ENCODE measurements at places on chromosomes 7 and 10. TPM values are rescaled to one million over a fixed set of nuclear protein-coding genes. Genes with fewer than 3 reads are reported as not detected.

DNA sequence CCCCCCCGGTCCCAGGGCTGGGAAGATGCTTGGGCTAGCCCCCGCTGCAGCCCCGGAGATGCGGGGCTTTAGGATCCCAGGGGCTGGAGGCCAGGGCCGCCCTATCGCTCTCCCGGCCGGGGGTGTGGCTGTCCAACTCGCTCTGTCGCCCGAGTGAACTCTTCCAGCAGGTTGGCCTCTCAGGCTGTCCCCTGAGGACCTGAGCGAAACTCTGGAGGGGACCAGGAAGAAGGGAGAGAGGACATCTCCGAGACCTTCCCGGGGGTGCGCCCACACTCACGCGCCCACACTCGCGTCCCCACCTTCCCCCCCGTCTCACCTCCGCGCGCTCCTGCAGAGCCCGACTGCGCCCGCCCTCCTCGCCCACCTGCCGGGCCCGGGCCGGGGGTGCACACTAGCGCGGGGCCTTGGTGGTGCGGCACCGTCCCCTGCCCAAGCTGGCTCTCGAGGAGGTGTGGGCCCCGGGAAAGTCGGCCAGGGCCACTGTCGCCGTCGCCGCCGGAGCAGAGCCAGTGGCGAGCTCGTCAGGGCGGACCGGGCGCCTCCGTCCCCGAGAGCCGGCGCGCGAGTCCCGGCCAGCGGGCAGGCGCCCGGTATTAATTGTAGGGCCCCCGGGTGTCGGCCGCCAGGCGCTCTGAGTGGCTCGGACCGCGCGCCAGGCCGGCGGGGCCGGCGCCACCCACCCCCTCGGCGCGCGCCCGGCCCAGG lies 101.7 kb upstream of the SVIL start:
- H3K27ac ChIP-seq = no peak overlapping the region
- no peak overlapping the region for H3K4me3 ChIP-seq
- DNase-seq = no peak

GRCh38 chr7:24152356-24152755 lies 131.6 kb upstream of the NPY start:
- H3K4me1 ChIP-seq = no peaks in the 10 kb centered on the region
- no peak overlapping the region for H3K27ac ChIP-seq
- 0 out of 2 replicates have a peak, but pooled peaks cover 2% of the 10 kb centered on the region for H3K27me3 ChIP-seq
- no peaks in the 10 kb centered on the region for H3K36me3 ChIP-seq

GRCh38 chr10:117938104-117938503 lies 108.6 kb downstream of the RAB11FIP2 start:
- DNase-seq = no peak
- no peaks in the 10 kb centered on the region for H3K36me3 ChIP-seq
- no peak overlapping the region for H3K27ac ChIP-seq
- H3K4me1 ChIP-seq = no peaks in the 10 kb centered on the region
- H3K4me3 ChIP-seq = no peak overlapping the region

DNA sequence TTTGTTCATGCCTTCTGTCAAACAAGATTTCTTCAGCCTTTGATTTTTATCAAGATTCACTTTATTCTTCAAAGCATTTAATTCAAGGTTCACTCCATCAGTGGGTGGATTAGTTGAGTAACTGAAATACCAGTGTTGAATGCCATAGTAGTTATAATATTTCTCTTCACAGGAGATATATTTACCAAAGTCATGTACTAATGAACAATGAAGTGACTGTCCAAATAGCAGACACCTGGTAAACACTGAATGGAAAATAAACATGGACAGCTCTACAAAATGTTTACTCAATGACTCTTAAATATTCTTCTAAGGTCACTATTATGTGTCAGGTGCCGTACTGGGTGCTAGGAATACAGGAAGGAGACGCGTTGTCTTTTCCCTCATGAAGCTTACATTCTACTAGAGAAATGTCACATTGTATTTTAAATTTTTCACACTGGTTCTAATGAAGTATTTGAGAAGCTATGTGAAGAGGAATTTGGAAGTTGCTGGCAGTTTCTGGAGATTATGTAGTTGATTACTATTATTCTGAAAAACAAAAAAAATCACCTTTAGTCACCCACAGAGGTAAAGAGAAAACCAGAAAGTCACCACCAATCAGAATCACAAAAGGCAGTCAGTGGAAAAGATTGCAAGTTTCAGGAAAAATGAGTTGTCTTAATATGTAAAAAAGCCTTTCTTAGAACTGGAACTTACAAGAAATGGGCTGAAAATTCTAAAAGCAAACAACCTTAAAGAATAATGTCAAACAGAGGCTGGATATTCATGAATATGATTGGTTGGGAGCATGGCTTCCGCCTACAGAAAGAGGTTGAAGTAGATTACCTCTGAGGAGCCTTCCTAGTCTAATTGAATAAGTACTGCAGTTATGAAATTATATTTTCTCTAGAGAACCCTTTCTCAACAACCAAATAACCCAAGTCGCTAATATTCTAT lies 84.5 kb downstream of the RTKN2 start:
- H3K27ac ChIP-seq = no peak overlapping the region
- no peaks in the 10 kb centered on the region for H3K36me3 ChIP-seq
- no peak overlapping the region for H3K4me3 ChIP-seq

GRCh38 chr7:100888988-100889750 lies at the start of gene UFSP1:
Gene UFSP1, minus strand, starts transcription at chr7:100889715. Its CDS starts 444 bp downstream, at chr7:100889271.
- peaks cover 44% of the 10 kb centered on the region for H3K4me1 ChIP-seq
- peaks cover 23% of the 10 kb centered on the region for H3K36me3 ChIP-seq
- H3K27me3 ChIP-seq = no peaks in the 10 kb centered on the region
- DNase-seq = peak; percentile 62
- peak within 1 kb of the TSS; percentile 88 for H3K4me3 ChIP-seq
- peak within 1 kb of the TSS; percentile 78 for H3K27ac ChIP-seq

DNA sequence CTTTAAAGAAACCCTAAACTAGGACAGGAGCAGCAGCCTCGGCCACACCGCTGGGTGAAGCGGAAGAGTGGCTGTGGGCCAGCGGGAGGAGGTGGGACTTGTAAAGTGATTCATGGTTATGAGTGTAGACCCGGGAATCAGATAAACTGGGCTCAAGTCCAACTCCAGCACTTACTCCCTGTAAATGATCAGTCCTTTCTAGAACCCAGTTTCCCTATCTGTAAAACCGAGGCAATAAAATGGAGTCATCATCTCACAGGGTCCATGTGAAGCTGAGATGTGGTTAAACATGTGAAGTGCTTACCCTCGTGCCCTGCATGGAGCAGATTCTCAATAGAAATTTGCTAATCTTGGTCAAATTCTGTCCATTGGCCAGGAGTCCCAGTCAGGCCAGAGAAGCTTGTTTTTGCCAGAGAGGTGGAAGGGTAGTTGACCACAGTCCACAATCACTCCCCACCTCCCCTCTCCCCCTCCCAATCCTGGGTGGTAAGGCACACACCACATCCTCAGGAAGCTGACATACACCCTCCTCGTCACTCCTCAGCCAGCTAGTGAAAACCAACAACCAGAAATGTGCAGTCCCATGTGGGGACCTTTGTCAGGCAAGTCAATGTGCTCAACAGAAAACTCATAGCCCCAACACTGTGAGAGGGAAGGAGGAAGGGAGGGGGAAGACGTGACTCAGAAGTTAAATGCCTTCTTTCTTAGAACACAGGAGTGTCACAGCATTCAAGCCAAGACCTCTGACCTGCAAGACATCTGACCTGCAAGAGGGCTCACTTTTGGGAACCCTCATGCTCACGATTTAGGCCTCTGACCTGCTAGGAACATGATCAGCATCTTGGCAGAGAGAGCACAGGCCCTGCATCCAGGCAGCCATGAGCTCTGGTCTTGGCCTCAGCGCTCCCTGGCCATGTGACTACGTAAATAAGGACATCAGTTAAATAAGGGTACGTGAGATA lies 145.1 kb downstream of the PLXNA4 start:
- no peak overlapping the region for H3K27ac ChIP-seq
- no peaks in the 10 kb centered on the region for H3K36me3 ChIP-seq
- no peak for DNase-seq
- H3K27me3 ChIP-seq = no peaks in the 10 kb centered on the region
- no peaks in the 10 kb centered on the region for H3K4me1 ChIP-seq

- no peak overlapping the region for H3K4me3 ChIP-seq
- H3K4me1 ChIP-seq = peaks cover 5% of the 10 kb centered on the region
- H3K36me3 ChIP-seq = no peaks in the 10 kb centered on the region
- H3K27me3 ChIP-seq = no peaks in the 10 kb centered on the region
These were observed 313.6 kb upstream of the CDC14C start for GRCh38 chr7:48610705-48611104.

DNA sequence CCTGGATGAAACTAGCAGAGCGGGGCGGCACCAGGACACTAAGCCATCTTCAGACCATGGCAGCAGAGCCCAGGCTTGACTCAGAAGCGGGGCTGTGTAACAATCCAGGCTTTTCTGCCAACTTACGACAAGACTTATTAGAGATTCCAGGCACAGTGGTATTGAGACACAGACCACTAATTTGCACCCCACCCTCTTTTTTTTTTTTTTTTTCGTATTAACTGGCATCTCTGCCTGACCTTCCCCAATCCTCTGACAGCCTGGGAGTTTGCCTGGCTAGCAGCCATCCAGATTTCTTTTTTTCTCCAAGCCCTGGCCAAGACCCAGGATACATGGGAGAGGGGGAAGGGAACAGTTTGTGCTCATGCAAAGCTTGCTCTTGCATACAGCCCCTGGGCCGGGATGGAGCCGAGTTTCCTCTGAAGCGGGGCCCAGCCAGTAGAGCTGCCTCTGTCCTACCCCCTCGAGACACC lies 182.4 kb downstream of the PLXNA4 start:
- no peaks in the 10 kb centered on the region for H3K36me3 ChIP-seq
- H3K27ac ChIP-seq = no peak overlapping the region
- H3K4me1 ChIP-seq = no peaks in the 10 kb centered on the region
- DNase-seq = no peak

DNA sequence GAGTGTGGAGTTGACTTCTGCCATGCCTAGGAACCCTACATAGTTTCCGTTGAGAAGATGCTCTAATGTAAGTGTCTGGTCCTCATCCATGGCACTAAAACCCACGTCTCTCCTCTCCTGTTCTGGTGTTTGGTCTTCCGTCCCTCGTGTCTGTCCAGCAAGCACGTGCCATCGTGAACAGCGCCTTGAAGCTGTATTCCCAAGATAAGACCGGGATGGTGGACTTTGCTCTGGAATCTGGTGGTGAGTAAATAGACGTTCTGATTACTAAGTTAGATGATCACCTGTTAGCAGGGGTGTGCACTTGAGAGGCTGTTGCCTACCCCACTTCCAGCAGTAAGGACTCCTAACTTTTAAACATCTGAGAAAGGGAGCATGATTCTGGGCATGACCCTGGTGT lies 15.1 kb upstream of the GET4 start:
- no peak overlapping the region for H3K4me3 ChIP-seq
- no peak for DNase-seq
- H3K4me1 ChIP-seq = no peaks in the 10 kb centered on the region
- H3K27ac ChIP-seq = no peak overlapping the region
- H3K27me3 ChIP-seq = no peaks in the 10 kb centered on the region
- H3K36me3 ChIP-seq = peaks cover 11% of the 10 kb centered on the region

DNA sequence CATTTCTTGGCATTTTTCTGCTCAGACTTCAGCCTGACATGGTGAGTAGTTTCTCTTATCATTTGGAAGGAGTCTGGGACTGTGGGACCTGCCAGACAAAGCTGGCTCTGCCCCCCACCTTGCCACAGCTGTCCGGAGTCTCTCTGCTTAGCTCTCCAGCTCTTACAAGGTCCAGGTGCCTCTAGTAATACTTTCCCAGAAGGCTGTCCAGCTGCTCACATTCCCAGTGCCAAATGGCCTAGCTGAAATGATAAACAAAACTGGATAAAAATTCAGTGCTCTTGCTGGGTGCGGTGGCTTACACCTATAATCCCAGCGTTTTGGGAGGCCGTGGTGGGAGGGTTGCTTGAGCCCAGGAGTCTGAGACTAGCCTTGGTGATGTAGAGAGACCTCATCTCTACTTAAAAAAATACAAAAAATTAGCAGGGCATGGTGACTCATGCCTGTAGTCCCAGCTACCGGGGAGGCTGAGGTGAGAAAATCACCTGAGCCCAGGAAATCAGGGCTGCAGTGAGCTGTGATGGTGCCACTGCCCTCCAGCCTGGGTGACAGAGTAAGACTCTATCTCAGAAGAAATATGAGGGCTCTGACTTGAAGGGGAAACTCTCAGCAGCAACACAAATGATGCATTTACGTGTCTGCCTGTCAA lies 86.8 kb downstream of the C10orf90 start:
- H3K36me3 ChIP-seq = no peaks in the 10 kb centered on the region
- H3K27ac ChIP-seq = no peak overlapping the region
- H3K27me3 ChIP-seq = no peaks in the 10 kb centered on the region
- H3K4me3 ChIP-seq = no peak overlapping the region
- no peak for DNase-seq

DNA sequence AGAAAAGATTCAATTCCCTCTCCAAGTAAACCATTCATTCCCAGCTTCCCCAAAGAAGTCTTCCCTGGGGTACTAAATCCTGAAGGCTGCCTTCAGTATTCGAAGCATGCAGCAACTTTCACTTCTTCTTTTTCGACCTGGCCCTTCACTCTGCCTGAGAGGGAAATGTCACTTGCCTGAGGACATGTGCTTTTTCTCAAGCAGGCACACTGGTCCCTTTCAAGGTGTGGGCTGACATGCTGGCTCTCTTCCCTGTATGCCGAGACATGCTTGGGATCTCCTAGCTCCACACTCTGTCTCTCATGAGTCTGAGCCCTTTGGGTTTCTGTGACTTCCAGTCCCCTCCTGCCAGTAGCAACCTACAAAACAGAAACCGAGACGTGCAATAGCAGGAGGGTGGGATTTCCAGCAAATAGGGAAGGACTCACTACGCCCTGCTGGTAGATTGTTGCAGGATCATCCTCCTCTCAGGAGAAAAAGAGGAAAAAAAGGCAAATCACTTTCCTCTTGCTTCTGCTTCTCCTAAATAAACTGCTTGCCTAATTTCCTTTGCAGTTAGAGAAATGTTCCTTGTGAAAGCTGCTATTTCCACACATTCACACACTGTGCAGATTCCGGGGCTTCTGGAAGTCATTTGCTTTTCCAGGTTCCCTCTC lies 33.5 kb downstream of the FIGNL1 start:
- H3K27ac ChIP-seq = no peak overlapping the region
- H3K4me1 ChIP-seq = peaks cover 32% of the 10 kb centered on the region
- H3K36me3 ChIP-seq = no peaks in the 10 kb centered on the region

DNA sequence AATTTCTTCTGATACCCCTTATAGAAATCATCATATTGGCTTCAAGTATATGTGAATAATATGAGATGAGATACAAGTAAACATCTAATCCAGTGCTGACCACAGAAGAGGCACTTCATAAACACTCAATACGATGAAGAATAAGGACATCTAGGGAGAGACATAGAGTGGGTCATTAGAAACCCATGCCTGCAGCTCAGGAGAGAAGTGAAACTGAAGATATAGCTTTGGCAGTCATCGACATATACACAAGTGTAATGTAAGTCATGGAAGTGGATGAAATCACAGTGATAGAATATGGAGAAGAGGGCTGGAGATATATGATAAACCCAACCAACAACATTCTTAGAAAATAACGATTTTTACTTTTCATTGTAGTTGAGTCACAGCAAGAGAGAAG lies 665.0 kb downstream of the PARD3 start:
- DNase-seq = no peak
- H3K4me3 ChIP-seq = no peak overlapping the region
- H3K27me3 ChIP-seq = no peaks in the 10 kb centered on the region
- H3K27ac ChIP-seq = no peak overlapping the region

Gene FAM13C
- total RNA-seq = not detected

Gene SLC26A3
- not detected for total RNA-seq

Gene CTAGE8
- total RNA-seq = not detected
